Suprapubic skin (tissue), 4 donors: ENCODE measurements at places on chromosomes 4 and X.
A peak's percentile ranks its signal among the peaks of the same experiment; 100 is the strongest.

DNA sequence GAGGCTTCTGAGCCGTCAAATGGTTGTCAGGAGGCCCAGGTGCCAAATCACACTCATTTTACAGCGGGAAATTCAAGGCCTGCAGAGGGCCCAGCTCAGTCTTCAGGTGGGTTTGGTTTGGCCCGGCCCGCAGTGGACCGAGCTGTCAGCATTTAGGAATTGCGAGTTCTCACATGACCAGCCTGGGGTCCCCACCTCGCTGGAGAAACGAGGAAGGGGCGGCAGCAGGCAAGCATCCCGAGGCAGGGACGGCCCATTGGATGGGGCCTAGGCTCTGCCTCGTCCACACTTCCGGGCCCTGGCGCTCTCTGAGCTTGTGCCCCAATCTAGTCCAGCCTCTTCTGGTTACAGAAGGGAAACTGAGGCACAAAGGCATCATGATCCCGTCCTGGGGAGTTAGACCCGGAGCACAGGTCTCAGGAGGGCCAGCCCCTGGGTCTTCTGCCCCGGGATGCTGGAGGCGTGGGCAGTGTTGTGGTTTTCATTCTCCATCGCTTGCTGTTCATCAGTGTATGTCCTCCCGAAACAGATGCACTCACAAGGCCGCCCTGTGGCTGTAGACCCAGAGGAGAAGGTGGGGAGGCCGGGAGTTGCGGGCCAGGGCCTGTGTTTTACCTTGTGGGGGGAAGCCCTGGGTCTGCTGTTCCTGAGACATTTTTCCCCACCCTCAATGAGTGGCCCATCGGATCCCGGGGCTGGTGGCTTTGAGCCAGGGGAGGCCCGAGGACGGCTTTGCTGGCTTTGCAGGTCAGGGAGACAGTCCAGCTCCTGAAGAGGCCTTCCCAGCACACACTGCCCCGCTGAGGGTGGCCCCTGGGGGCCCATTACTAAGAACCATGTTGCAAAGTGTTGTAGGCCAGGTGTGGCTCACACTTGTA lies 8.9 kb downstream of the PSAPL1 start:
- DNase-seq, result peak; percentile 72

- no peak for DNase-seq
Observed at GRCh38 chr4:144778364-144778763, 132.4 kb downstream of the HHIP start.

- no peak for DNase-seq
Observed at GRCh38 chr4:181966104-181966551, 277.1 kb upstream of the TENM3 start.

DNA sequence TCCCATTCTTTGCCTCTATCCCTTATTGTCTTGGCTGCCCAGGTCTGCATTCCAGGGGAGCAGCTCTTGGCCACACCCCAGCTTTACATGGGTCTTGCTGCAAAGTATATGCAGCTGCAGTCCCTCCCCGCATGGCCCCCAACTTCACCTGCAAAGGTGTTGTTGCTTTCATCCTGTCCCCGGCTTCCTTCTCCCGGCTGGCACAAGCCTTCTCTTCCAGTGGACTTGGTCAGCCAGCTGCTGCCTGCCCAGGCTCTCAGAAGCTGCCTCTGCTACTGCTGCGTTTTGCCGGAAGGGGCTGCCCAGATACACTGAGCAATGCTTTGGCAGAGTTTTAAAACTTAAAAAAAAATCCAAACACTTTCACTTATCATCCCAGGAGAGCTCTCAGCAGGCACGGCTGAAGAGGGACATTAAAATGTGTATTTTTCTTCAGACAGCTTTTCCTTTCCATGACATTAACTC lies 121.2 kb upstream of the PDLIM3 start:
- no peak for DNase-seq

DNA sequence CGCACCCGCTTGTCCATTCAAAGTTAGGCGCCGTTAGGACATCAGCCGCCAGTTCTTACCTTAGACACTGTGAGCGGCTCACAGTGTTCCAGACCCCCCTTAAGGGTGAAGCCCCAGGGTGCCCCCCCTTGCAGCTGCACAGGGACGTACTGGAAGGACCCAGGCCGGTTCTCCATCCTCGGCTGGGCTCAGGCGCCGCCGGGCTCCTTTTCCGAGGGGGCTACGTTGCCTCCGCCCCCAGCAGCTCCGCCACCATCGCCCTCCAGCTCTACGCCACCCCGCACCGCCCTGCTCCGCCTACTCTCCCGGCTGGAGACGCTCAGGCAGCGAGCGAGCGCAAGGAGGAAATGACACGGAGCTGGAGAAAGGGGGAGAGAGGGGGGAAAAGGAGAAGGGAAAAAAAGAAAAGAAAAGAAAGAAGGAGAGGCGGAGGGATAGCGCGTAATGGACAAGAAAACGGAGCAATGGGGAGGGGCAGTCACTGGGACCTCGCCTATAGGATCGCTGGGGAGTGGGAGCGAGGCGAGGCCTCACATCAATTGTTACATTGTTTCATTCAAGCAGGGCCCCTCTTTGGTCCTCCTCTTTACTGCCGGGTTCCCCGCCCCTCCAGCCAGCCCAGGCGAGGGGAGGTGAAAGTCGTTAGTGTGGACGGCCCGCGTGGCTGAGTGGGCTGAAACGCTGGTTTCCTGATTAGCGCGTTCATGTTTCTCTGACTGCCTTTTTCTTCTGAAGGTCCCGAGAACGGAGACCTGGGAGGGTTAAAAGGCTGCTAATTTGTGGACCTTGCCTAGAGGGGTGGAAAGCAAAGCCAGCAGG lies at the start of gene SHROOM4:
Gene SHROOM4 (minus strand): TSS at position 352 of the 819 bp plus-strand sequence. CDS start 176 bp downstream, at position 176.
- no peak for DNase-seq

- DNase-seq, result no peak
Observed at GRCh38 chr4:184510401-184510800, 36.1 kb upstream of the IRF2 start.

GRCh38 chrX:2521092-2521926 lies 20.5 kb upstream of the DHRSX start:
- DNase-seq, result no peak

DNA sequence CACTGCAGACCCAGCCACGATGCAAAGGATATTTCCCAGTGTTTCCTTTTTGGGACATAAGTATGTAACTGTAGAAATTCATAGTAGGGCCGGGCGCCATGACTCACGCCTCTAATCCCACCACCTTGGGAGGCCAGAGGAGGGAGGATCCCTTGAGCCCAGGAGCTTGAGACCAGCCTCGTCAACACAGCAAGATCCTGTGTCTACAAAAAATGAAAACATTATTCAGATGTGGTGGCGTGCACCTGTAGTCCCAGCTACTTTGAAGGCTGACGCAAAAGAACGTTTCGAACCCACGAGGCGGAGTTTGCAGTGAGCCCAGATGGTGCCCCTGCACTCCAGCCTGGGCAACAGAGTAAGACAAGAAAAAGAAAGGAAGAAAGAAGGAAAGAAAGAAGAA lies 49.2 kb downstream of the CRLF2 start:
- DNase-seq, result no peak

- no peak for DNase-seq
Observed at GRCh38 chrX:133523526-133523925, 108.2 kb upstream of the GPC4 start.

DNA sequence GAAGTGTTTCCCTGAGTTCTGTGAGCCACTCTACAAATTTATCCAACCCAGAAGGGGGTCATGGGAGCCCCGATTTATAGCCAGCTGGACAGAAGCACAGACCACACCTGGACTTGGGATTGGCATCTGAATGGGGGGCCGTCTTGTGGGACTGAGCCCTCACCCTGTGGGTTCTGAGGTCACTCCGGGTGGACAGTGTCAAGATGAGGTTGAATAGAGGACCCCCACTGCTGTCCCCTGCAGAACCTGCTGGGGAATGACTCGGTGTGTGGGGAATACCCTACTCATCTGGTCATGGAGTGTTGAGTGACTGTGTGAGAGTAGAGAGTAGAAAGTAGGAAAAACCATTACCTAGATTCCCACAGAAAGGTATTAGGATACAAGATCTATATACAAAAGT lies 67.5 kb downstream of the ZFYVE28 start:
- peak; percentile 59 for DNase-seq

- no peak for DNase-seq
Observed at GRCh38 chr4:113153529-113154101, 104.2 kb downstream of the ANK2 start.

DNA sequence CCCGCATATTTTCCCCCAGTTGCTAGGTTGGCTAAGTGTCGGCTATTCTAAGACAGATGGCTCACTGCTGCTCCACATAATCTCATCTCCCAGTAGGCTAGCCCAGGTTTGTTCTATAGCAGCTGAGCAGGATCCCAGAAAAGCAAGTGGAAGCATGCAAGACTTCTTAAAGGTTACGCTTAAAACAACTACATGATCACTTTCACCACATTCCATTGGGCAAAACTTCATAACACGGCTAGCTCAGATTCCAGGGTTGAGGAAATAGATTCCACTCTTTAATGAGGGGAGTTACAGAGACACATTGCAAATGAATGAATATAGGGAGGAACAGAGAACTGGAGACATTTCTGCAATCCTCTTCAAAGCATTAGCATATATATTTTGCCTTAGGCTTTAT lies 12.9 kb upstream of the RAB33B start:
- DNase-seq, result no peak
